ENCODE measurements at places on chromosomes 7 and 10.
A peak's percentile ranks its signal among the peaks of the same experiment; 100 is the strongest.

DNA sequence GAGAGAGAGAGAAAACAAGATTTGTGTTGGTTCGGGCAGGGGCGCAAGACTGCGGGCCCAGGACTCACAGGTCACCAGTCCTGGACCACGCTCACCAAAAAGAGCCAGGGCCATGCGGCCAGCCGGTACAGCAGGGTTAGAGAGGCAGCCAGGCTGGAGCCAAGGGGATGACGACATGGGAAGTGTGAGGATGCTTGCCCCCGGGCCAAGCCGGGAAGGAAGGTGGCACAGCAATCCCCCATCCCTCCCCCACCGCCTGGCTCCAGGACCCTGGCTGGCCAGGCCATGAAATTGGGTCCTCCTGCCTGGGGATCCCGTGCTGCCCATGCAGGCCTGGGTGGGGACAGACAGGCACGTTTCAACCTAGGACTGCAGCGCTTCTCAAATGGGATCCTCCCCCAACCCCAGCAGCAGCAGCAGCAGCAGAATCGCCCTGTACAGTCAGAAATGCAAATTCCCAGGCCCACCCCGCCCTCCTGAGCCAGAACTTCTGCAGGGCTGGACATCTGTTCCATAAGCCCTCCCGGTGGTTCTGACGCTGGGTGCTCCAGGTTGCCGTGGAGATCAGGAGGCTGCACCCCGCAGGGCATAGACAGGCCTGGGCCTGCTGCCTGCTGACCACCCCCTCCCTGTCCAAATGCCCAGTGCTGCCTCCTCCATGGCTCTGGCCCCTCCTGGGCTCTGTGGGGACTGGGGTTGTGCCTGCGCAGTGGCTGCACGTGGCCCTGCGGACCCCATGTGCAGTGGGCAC lies 35.0 kb downstream of the YKT6 start:
- DNase-seq, result no peak

DNA sequence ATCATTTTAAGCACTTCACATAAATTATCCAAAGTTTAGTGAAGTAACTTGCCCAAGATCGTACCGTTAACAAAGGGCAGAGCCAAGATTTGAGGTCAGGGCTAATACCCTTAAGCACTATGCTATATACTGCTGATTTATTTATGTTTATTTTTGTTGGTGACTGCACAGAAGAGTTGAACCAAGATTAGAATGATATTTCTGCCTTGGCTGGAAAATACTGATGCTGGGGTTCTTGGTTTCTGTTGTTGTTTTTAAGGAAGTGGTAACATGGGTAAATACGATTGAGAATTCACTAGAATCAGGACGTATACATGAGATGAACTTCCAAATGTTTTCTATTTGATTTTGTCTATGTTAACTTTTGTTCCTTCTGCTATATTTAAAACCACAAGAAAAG lies 9.3 kb downstream of the ADD3 start:
- no peak for DNase-seq

- no peak for DNase-seq
Measured at GRCh38 chr10:78442836-78443550, 409.3 kb downstream of the RPS24 start.

- no peak for DNase-seq
Measured at GRCh38 chr7:1076184-1077072, 11.5 kb upstream of the GPER1 start.

DNA sequence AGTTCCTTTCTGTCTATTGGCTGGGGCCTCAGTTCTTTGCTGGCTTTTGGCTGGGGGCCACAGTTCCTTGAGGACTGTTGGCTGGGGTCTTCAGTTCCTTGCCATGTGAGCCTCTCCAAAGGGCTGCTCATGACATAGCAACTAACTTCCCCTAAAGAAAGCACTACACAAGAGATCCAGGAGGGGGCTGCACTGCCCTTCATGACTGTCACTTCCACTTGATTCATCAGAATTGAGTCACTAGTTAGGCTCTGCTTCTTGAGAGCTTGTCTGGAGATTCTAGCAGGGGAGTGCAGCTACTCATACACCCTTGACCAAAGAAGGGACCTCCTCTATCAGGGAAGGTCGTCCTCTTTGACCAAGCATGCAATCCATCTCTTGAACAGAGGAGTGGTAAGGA lies 38.0 kb upstream of the MKX start:
- peak; percentile 16 for DNase-seq

- DNase-seq, result peak; percentile 65
Measured at GRCh38 chr7:131546583-131547141, 9.8 kb downstream of the PODXL start.

GRCh38 chr7:30931929-30932540 lies 20.4 kb downstream of the AQP1 start:
- DNase-seq, result no peak

DNA sequence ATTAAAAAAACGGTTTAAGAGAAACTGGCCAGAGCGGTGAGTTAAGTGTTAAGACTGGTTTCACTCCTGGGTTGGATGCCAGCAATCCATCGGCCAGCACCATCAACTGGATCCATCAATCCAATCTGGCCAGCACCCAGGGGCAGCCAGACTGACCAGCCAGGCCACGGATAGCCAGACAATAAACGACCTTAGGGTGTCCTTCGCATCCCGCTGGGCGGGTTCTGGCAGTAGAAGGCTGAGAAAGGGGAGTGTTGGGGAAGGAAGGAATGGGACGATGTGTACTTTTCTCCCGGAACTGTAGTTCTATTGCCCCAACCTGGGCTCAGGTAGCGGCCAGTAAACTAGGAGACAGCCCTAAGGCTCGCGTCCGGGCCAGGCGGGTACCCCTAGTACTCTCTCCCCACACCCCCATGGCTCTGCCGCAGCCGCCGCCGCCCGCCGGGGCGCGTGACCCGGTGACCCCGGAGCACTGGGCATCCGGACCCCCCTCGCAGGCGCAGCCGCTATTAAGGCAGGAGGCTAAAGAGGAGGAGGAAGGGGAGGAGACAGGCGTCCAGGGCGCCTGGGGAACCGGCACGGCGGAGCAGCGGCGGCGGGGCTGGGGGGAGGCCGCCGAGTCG lies at the start of gene CASD1:
Gene CASD1, plus strand, starts transcription at position 546 of the 623 bp plus-strand sequence. CDS start 276 bp downstream, outside the sequence.
- peak; percentile 62 for DNase-seq

- DNase-seq, result peak; percentile 86
Measured at GRCh38 chr10:22693371-22693784, 21.0 kb downstream of the PIP4K2A start.

DNA sequence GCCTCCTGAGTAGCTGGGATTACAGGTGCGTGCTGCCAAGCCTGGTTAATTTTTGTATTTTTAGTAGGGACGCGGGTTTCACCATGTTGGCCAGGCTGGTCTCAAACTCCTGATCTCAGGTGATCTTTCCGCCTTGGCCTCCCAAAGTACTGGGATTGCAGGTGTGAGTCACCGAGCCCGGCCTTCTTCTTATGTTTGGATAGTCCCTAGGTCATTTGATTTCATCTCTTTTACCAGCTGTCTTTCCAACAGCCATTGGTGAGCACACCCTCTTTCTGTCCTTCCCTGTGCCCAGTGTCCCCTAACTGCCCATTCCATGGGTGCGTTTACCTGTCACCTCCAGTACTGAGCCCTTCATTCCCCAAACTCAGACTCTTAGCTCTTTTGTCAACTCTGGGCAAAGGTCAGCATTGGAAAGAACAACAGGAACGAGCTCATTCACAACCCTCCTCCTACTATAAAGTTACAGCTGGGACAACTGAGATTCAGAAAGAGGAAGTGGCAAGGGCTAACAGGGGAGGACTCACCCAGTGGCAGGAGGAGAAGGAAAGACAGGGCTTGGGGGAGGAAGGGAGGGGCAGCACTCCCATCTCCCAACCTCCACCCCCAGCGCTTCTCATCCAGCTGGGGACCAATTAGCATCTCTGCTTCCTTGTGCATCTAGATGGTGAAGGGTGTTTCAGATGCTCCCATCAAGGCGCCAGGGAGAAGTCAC lies 5.6 kb downstream of the SSC4D start:
- peak; percentile 34 for DNase-seq

DNA sequence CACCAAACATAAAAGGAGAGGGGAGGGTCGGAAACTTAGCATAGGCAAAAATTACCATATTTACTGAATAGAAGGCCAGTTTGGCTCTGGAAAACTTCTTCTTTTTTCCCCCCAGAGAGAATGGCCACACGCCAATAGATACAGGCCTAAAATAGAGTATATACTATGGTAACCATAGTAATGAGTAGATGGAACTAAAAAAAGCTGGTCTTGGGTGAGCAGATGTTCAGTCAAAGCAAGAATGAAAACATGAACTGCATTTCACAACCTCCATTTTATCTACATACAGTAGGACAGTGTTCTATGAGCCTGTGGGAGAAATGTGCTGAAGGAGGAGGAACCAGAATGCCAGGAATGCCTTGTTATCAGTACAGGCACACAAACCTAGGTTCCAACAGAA lies 141.7 kb upstream of the SEMA3A start:
- no peak for DNase-seq
